ENCODE measurements at places on chromosomes 3 and 15. TPM values are rescaled to one million over a fixed set of nuclear protein-coding genes. Genes with fewer than 3 reads are reported as not detected.

CPOX gene
- 18.7 TPM for total RNA-seq

MAP2K1 gene
- total RNA-seq = 37.7 TPM

NR2E3 gene
- not detected for total RNA-seq

C2CD4A gene
- not detected for total RNA-seq

DIPK2A gene
- 36.8 TPM for total RNA-seq

IGDCC3 gene
- total RNA-seq = not detected

LRTM1 gene
- not detected for total RNA-seq

ACOX2 gene
- 17.2 TPM for total RNA-seq

ZBBX gene
- total RNA-seq = not detected

BSN gene
- total RNA-seq = under 0.01 TPM

DNAH1 gene
- total RNA-seq = 1.7 TPM

SCAANT1 gene
- total RNA-seq = not detected

SIDT1 gene
- total RNA-seq = not detected

HTR3E gene
- not detected for total RNA-seq

GPR27 gene
- total RNA-seq = 0.08 TPM

CCR3 gene
- total RNA-seq = 0.94 TPM

CCR2 gene
- total RNA-seq = under 0.01 TPM

All from smooth muscle cell of the coronary artery (primary cell).